ENCODE measurements at places on chromosomes 13 and 19.

DNA sequence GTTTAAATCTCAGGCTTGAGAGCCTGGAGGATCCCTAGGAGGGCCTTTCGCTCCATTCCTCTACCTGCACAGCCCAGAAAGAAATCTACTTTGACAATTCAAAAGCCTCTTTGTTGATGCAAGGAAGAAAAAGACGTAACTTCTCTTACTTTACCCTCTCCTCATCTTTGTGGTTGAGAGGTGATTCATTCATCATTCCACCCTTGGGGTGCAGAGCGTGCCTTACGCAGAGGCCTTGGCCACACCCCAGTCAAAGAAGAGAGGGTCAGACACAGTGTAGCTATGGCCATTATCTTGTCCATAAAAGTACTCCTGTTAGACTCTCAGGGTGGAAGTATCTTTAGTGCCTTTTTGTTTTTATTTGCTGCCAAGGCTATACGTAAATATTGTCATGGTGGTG, 184.0 kb downstream of the IRS2 start:
- no peak for DNase-seq

DNA sequence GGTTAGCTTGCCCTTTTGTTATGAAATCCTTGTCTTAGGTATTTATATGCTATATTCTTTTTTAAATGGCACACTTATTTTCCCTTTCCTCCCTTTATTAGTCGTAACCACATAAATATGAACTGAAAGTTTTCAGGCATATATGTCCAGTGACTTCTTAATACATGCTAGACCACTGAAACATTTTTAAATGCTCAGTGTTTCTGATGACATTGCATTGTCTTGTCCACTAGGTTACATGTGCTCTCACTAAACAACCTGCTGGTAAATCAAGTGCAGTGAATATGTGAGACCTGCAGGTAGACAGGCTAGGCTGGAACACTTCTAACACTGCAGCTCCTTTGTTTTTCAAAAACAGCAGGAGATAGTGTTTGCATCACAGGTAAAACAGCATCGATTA, 332.6 kb upstream of the DACH1 start:
- no peak for DNase-seq

DNA sequence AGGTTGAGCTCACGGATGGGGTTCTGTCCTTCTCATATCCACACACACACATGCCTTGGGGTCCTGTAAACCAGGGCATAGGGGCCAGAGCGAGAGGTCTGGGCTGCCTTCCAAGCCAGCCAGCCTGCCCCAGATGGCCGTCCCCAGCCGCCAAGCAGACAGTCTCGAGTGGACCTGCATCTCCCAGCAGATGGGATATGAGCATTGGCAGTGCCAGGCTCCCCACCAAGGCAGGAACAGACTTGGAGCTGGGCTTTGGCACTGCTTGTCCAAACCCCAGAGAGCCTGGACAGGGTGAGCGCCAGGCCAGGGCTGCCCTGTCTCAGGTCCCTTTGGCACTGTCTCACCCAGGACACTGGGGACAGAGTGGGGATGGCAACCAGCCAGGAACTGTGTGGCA, 130.4 kb downstream of the DPF1 start:
- peak; percentile 44 for DNase-seq

GRCh38 chr19:31338069-31338776, 11.0 kb downstream of the TSHZ3 start:
- DNase-seq: no peak

DNA sequence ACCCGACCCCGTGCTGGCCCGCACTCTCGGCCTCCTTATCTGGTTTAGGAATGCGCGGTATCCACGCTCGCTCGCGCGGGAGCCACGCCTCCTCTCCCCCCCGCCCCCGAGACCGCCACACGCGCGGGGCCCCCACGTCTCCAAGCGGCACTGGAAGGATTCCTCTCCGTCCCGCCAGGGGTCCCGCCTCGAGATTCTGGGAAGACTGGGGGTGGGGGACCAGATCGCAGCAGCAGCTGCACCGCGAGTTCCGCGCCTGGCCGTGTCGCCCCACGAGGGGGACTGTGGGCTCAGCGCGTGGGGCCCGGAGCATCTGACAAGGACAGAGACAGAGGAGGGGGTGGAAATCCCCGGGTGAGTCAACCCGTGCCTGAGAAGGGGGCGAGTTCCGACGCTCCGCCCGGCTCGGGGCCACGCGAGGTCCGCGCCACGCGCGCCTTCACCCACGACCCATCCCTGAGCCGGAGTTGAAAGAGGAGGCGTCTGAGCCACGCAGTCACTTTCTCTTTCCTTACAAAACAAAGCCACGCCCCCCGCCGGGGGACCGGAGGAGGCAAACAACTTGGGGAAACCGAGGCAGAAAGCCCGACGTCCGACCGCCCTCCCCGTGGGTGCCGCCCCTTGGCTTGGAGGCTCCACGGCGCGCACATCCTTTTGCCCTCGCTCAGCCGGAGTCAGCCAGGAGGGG, 814 bp downstream of the S1PR2 start:
- DNase-seq: no peak

DNA sequence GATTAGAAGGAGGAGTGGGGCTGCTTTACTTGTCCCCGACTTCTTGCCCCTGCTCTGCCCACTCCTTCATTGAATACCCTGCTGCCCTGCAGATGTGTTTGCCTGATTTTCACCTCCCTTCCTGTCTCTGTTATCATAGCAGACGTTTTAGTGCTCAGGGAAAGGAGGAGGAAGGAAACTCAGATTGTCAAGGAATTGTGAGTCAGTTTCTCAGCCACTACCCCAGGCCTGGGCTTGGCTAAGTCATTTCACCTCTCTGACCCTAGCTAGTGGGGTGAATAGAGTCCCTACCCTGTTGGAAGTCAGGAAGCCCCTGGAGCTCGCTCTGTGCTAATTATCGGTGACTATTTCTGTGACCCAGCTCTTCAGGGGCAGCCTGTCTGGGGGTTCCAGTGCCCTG, 3.9 kb downstream of the BCKDHA start:
- no peak for DNase-seq

GRCh38 chr13:63149375-63149774, 1733.7 kb upstream of the PCDH20 start:
- no peak for DNase-seq

DNA sequence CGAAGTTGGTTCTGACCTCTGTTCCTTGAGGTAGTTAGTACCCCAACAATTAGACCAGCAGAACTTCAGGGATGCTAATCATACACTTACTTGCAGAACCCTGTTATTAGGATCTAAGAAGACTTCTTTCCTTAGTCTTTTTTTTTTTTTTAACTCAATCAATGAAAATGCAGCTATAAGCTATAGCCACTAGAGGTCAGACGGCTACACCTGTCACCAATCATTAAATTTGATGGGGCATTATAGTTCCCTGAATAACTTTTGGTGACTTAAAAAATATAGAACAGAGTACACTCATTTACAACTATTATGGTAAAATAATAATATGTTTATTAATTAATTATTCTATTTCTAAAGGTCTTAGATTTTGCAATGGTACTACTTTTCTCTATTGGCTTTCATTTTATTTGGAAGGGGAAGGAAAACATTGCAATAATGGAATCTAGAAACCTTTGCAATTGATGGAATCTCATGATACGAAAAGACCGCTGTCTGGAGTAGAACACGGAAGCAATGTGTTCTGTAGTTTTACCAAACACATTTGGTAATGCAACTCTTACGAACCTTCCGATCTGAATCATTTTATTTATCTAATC, 483.2 kb downstream of the DIAPH3 start:
- peak; percentile 20 for DNase-seq

GRCh38 chr19:34976611-34977010, 12.6 kb upstream of the ZNF792 start:
- DNase-seq: no peak

GRCh38 chr19:35080613-35081170, 34.9 kb upstream of the FXYD3 start:
- DNase-seq: no peak

DNA sequence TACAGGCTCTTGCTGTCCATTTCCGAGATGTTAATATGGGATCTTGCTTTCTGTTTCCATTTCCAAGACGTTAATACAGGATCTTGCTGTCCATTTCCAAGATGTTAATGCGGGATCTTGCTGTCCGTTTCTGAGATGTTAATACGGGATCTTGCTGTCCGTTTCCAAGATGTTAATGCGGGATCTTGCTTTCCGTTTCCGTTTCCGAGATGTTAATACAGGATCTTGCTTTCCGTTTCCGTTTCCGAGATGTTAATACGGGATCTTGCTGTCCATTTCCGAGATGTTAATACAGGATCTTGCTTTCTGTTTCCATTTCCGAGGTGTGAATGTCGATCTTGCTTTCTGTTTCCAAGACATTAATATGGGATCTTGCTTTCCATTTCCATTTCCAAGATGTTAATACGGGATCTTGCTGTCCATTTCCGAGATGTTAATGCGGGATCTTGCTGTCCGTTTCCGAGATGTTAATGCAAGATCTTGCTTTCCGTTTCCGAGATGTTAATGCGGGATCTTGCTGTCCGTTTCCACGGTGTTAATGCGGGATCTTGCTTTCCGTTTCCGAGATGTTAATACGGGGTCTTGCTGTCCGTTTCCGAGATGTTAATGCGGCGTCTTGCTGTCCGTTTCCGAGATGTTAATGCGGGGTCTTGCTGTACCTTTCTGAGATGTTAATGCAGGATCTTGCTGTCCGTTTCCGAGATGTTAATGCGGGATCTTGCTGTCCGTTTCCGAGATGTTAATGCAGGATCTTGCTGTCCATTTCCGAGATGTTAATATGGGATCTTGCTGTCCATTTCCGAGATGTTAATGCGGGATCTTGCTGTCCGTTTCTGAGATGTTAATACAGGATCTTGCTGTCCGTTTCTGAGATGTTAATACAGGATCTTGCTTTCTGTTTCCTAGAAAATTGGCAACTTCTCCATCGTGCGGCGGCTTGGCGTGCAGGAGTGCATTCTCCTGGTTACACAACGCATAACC, 38.3 kb downstream of the PEX11G start:
- DNase-seq: no peak

- DNase-seq: no peak
Observed at GRCh38 chr19:35144600-35145436, 1.8 kb downstream of the FXYD7 start.

DNA sequence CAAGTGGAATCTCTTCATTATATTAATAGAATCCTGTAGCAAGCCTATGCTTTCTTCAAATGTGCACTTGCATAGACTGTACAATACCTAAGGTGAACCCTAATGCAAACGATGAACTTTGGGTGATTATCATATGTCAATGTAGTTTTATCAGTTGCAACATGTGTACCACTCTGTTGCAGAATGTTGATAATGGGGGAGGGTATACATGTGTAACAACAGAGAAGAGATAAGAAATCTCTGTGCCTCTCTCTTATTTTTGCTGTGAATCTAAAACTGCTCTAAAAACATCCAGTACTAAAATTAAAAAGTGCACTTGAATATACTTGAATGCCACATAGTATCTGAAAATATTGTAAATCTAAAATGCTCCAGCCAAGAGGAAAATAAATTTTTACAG, 820.8 kb upstream of the MIR17HG start:
- DNase-seq: no peak

DNA sequence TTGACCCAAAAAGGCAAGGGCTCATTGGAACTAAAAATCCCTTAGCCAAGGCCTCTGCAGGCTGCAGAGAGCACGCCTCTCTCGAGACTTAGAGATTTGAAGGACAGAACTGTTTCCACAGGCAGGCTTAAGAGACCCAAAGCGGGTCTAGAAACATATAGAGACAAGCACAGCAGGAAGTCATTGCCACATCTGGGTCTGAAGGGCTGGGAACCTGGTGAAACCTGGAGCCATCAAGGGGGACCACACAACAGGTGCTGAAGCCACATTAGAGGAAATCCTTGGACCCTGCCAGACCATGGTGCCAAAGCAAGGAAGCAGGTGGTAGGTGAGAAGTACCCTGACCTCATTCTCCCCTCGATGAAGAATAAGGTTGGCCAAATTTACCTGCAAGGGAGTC, 33.8 kb upstream of the LRCH1 start:
- DNase-seq: no peak

GRCh38 chr13:43206838-43207237, 183.5 kb downstream of the DNAJC15 start:
- no peak for DNase-seq

GRCh38 chr19:8655340-8655709, 24.9 kb downstream of the NFILZ start:
- DNase-seq: no peak

GRCh38 chr13:113743366-113744195, 15.4 kb upstream of the TMEM255B start:
- DNase-seq: no peak

DNA sequence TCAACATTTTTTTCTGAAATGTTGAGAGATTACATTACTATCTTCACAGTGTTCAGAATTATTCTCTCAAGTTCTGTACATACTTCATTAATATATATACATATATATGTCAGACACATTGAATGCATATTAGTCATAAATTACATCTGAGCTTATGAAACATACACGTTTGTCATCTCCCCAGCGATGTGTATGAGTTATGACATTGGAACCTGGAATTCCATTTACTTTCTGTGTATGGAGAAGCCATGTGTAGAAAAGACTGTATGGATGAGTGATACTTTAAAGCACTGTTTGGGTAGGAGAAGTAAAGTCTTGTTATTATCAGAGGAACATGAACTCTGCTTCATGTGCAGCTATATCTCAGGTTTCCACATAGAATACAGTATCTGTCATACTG, 167.2 kb downstream of the FGF14 start:
- DNase-seq: no peak

DNA sequence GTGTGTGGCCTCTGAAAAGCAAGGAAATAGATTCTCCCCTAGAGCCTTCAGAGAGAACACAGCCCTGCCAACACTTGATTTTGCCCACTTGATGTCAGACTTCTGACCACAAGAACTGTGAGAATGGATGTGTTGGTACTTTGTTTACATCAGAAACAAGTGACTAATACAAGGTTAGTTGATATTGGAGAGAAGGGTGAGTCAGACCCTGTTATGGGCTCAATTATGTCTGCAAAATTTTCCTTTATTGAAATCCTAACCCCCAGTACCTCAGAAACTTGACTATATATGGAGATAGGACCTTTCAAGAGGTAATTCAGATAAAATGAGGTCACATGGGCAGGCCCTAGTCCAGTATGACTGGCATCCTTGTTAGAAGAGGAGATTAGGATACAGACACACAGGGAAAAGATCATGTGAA, 226.7 kb downstream of the RFC3 start:
- DNase-seq: no peak

DNA sequence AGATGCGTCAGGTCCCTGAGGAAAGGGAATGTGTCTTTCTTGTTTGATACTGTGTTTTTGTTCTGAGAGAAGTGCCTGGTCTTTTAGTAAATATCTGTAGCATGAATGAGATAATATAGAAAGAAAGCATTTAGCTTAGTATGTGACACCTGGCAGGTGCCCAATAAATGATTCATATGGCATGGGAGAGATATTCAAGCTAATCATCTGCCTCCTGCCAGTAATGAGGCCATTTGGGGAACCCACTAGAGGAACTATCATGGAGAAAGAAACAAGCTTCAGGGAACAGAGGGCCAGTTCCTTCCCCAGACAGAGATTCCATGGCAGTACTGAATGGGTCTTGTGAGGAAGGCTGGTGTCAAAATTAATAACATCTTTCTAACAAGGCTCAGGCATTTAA, 603.9 kb downstream of the DCT start:
- no peak for DNase-seq
